ENCODE measurements at places on chromosomes 6 and 20.

DNA sequence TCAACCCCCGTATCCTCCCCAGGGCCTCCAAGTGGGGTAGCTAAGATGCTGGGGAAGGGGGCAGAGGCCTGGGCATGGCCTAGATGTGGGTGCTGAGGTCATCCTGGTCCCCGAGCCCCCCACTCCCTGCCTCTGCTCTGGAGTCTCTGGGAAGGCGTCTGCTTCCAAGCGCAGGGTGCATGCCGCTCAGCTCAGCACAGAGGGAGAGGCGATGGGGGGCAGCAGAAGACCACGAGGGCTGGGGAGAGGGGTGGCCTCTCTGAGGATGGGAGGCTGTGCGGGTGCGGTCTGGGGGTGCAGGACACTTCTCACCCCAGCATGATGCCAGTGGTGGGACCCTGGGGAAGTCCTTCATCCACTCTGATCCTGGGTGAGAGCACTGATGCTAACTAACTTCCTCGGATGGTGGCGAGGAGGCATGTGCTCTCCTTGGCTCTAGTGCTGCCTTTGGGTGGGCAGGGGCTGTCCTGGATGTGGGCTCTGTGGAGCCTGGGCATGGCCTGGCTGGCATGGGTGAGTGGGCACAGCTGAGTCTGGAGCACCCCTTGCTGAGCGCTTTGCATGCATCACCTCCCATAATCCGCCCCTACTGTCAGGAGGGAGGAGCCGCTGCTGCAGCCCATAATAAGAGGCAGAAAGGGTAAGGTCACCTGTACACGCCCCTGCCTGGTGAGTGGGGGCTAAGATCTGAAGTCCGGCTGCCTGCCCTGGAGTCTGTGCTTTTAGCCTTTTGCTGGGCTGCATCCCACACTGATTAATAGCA lies 34.7 kb downstream of the EFCAB8 start:
- no peak for DNase-seq

DNA sequence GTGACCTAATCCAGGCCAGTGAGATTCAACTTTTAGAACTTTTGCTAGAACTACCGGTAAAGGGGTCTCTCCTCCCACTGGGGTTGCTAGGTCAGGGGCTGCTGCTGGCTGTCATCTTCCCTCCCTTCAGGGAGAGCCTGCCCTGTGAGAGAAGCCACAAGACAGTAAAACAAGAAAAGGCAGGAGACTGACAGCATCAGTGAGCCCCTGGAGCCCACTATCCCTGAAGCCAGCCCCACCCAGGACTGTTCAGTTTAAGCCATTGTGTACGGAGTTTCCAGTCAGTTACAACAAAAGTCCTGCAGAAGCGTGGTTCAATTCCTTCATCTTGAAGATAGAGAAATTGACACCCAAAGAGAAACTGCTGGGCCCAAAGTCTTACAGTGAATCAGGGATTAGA lies 7.9 kb upstream of the BMP7 start:
- DNase-seq, result no peak

GRCh38 chr6:57421503-57421902 lies 104.1 kb downstream of the PRIM2 start:
- DNase-seq, result peak; percentile 12

DNA sequence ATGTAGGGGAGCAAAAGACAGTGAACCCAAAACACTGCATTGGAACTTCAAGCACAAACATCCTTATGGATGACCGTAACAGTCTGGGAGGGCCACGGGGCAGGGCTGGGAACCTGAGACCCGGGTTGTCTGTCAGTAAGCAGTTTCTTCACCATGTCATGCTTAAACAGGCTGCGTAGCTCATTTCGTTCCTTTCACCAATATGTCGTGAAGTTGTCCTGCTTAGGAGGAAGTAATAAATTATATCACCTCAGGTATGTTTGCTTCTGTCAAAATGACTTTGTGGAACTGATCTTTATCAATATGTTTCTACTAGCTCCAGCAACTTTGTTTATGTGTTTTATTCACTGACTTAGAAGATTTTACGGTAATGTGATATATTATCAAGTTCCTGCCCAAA lies 12.4 kb upstream of the MAK start:
- no peak for DNase-seq

DNA sequence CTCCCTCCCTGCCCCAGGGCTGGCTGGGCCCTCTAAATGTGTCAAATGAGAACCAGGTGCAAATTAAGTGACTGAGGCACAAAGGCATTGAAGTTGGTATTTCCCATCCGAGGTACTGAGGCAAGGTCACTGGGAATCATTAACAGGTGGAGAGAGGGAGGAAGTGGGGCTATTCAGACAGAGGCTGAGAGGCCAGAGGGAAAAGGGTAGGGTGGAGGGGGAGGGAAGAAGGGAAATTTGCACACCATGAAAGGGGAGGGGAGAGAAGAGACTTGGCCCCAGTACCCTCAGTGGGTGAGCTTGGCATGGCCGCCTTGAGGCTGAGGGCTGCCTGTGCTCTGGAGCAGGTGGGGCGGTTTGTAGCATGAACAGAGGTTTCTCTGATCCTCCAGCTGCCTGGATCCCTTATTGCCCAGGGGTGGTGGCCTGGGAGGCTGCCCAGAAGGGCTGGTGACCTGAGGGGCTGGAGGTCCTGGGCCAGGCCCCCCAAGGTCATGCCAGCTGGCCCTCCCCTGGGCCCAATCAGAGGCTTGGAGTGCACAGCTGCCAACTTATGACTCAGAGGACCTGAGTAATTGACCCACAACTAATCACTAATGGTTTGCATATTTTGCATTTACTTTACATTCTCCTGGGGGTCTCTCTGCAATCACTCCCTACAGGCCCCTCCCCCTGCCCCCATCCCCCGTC lies 40.3 kb upstream of the ZFAND3 start:
- DNase-seq, result no peak

GRCh38 chr6:169774347-169774746 lies 22.9 kb downstream of the ERMARD start:
- no peak for DNase-seq

GRCh38 chr20:23021951-23022350 lies 13.2 kb upstream of the SSTR4 start:
- DNase-seq, result no peak

GRCh38 chr6:149134511-149134933 lies 183.0 kb upstream of the TAB2 start:
- no peak for DNase-seq

DNA sequence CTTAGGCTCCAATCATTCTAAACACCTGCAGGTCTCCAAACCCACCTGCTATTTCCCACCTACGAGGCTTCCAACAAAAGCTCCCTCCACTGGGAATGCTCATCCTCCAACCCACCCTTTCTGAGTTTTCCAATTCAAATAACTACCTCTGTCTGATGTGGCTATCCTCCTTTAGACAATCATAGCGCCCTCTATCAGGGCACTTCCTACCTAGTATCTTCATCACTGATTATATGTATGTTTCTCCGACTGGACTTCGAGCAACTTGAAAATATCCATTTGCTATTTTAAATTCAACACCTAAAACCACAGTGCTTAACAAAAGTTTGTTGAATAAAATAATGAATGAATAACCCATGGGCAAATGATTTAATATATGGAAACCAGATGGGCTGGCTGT lies 41.3 kb downstream of the MTFR2 start:
- no peak for DNase-seq

GRCh38 chr6:143562143-143562542 lies 50.6 kb upstream of the FUCA2 start:
- no peak for DNase-seq

- DNase-seq, result no peak
Measured at GRCh38 chr20:4272225-4272624, 256.9 kb upstream of the RNF24 start.

GRCh38 chr6:149305372-149305771 lies 12.1 kb upstream of the TAB2 start:
- no peak for DNase-seq

DNA sequence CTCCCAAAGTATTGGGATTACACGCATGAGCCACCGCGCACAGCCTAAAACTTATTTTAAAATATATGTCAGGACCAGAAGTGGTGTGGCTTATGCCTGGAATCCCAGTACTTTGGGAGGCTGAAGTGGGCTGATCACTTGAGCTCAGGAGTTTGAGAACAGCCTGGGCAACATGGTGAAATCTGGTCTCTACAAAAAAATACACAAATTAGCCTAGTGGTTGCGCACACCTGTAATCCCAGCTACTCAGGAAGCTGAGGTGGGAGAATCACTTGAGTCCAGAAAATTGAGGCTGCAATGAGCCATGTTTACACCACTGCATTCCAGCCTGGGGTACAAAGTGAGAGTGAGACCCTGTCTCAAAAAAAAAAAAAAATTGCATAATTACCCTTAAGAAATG lies 13.7 kb downstream of the PXT1 start:
- DNase-seq, result peak; percentile 32

GRCh38 chr20:36017048-36017951 lies 48.9 kb downstream of the CNBD2 start:
- DNase-seq, result no peak

DNA sequence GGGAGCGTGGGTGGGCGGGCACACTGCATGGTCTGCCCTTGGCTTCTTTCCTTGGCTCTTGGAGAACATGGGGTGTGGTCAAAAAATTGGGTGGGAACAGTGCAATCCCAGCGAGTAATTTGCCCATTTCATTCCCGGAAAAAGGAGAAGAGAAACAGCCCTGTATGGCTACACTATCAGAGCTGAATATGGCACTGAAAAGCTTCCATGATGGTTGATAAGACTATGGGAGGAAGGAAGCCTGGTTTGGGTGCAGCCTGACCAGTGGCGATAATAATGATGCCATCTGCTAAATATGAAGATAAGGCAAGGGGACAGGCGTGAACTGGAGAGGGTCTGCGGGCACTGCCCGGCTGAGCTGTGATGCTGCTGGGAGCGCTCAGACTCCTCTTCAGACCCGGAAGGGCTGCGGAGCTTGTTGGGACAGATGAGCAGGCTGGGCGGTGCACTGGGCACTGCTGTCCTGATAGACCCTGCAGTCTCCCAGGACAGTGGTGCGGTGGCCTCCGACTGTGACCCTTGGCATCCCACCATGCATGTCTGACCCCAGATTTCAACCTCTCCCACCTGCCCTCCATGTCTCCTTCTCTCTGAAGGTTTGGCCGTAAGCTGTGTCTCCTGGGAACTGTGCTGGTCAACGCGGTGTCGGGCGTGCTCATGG lies 10.2 kb downstream of the SLC22A1 start:
- no peak for DNase-seq

GRCh38 chr6:108078191-108078590 lies 3.6 kb upstream of the OSTM1 start:
- no peak for DNase-seq

DNA sequence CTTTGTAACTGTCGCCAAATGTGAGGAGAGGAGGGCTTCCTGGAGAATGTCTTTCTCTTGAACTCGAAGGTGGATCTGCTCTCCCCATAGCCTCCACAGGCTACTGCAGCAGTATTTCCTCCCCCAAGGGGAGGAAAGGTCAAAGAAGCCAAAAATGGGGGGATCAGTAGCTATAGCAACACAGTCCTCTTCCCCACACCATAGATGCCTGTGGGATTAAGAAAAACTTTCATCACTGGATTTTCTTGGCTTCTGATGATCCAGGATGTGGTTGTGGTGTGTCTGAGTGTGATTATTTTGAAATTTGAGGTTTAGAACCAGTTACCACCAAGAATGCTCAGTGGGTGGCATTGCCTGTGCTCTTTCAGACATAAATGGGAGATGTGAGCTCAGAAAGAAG lies 140.1 kb upstream of the SPACA1 start:
- DNase-seq, result no peak

DNA sequence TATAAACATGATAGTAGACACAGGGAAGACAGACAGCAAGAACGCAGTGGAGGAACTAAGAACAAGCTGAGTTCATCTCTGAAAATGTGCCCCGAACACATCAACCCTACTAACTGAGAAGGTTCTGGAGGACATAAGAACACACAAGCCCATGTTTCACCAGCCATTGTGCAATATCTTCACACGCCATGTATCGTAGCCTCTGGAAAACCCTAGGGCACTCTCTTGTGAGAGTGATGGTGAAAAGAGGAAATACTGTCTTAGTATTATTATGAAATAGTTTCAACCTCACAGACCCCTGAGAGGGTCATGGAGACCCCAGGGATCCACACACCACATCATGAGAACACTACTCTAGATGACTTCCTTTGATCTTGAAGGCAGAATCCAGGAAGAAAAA lies 26.1 kb upstream of the FOXF2 start:
- no peak for DNase-seq

Data from inflammatory macrophage (primary cell).